Stimulated activated CD4-positive, alpha-beta T cell treated with anti-CD3 and anti-CD28 coated beads, Interleukin-12 subunit alpha, Interleukin-12 subunit beta, amount 100 ng/mL, for 48 hours (primary cell): ENCODE measurements at places on chromosomes 4 and X.
A peak's percentile ranks its signal among the peaks of the same experiment; 100 is the strongest.

DNA sequence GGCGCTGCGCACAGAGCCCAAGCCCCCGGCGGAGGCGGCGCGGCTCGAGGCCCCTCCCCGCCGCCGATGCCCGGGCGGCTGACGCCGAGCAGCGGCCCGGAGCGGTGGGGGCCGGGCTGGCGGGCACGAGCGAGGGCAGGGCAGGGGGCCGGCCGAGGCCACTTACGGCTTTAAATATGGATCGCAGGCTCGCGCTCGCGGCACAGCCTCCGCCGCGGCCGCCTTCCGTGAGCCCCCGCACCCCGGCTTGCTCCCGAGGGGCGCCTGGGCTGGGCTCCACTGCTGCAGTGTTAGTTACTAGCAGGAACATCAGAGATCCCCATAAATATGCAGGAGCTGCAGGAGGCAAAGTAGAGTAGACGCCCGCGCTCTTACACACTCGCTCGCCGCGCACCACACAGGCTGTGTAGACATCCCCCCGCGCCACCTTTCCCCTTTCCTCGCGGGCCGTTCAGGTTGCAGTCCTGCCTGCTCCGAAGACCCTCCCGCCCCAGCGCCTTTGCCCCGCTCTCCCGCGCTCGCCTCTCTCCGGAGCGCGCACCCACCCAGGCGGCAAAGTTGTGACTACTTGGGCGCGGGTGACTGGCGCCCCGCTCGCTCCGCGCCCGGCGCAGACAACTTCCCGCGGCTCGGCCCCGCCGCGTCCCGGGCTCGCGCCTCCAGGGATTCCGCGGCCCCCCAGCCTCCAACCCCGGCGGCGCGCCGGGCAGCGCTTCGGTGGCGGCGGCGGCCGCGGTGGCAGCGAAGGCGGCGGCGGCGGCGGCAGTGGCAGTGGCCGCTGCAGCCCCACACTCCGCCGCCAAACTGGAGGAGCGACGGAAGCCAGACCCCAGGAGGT lies 152.0 kb upstream of the SLC4A4 start:
- peak; percentile 0 for DNase-seq

DNA sequence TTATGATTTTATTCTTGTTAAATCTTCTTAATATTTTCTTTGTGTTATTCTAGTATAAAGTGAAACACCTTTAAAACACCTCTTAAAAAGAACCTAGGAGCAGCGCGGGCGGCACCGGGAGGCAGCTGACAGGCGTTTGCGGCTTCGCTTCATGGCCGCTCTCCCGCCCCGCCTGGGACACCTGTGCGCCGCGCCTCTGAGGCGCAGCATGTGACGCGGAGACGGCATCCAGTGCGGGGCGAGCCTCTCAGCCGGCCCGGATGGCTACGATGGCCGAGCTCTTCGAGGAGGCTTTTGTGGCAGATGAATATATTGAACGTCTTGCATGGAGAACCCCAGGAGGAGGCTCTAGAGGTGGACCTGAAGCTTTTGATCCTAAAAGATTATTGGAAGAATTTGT lies 1592.7 kb downstream of the TECRL start:
- no peak for DNase-seq

- DNase-seq = no peak
These were observed 16.6 kb upstream of the UBE2D3 start for GRCh38 chr4:102843938-102844337.

DNA sequence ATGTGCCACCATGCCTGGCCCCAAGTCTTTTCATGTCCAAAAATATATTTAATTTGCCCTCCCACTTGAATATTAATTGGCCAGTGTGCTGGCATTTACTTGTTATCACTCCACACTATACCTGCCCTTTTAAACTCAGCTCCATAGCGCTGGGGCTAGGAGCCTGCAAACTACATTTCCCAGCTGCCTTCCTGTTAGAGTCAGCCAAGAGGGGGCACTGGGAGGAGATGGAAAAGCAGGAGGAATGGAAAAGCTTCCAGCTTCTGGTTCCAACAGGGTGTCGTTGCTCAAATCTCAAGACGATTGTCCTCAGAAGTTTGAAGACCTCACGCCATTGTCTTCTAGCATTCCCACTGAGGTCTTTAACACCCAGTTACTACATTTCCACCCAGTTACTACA lies 315.5 kb downstream of the BCOR start:
- no peak for DNase-seq

DNA sequence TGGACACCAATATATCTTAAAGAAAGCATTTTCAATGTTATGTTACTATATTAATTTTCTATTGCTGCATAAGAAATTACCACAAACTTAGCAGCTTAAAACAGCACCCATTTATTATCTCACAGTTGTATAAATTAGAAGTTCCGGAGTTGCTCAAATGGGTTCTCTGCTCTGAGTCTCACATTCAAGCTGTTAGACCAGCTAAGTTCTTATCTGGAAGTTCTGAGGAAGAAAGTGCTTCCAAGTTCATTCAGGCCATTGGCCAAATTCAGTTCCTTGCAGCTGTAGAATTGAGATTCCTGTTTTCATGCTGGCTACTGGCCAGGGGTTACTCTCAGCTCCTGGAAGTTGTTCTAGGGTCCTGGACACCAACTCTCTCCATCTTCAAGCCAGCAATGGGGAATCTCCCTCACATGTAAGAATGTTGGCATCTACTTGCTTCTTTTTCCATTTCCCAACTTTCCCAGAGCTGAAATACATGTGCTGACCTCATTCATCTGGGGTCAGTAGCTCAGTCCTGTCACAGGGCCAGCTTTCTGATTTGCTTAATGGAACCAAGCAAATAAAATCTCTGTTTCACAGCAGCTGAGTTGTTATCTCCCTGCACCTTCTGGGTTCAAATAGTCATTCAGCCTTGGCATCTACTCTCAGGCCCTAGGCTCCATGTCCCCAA lies 99.6 kb upstream of the INTU start:
- no peak for DNase-seq

- DNase-seq = no peak
These were observed 624.1 kb upstream of the GNPDA2 start for GRCh38 chr4:45350438-45350837.

- no peak for DNase-seq
These were observed 227.3 kb upstream of the GIMD1 start for GRCh38 chr4:106595906-106596305.

DNA sequence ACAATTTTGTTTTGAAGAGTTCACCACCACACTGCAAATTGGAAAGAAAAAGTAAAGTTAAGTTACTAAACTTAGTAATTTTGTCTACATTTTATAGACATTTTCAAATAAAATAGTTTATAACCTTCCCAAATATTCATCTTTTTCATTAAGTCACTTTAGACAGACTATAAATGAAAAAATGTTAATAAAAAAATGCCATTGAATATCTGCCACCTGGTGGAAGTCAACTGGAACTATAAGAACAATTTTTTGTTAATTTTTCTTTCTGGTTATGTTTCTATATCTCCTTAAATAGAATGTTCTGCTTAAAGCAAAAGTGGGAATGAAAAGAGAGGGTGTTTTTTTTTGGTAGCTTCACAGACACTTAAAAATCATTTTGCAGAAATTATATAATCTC lies 534.4 kb upstream of the PCDH10 start:
- DNase-seq = no peak

DNA sequence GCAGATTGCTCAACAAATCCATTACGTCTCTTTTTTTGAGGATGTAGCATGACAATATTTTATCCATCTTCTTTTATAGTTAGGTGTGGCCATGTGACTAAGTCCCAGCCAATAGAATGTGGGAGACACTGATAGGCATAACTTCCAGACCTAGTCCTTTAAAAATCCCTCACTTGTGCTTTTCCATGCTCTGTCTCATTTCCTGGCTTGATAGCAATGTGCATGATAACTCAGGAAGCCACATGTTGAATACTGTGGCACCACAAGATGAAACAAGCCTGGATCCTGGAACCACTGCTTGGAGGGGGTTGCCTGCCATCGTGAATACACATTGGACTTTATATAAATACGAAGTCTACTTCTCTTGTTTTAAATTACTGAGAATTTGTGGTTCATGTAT lies 184.0 kb upstream of the NEIL3 start:
- no peak for DNase-seq
